Skeletal muscle cell (primary cell): ENCODE measurements at places on chromosomes 2 and 18.
A peak's percentile ranks its signal among the peaks of the same experiment; 100 is the strongest.

DNA sequence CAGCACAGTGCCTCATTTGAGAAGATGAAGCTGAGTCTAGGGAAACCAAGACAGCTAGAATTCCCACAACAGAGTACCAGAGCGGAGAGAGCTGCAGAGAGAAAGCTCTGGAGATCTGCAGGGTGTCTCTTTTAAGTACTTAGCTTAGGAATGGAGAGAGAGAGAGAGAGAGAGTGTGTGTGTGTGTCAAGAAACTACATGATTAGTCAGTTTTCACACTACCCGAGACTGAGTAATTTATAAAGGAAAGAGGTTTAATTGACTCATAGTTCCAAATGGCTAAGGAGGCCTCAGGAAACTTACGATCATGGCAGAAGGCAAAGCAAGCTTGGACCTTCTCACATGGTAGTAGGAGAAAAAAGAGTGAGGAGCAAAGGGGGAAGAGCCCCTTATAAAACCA, 64.0 kb downstream of the HIBCH start:
- no peak for DNase-seq

DNA sequence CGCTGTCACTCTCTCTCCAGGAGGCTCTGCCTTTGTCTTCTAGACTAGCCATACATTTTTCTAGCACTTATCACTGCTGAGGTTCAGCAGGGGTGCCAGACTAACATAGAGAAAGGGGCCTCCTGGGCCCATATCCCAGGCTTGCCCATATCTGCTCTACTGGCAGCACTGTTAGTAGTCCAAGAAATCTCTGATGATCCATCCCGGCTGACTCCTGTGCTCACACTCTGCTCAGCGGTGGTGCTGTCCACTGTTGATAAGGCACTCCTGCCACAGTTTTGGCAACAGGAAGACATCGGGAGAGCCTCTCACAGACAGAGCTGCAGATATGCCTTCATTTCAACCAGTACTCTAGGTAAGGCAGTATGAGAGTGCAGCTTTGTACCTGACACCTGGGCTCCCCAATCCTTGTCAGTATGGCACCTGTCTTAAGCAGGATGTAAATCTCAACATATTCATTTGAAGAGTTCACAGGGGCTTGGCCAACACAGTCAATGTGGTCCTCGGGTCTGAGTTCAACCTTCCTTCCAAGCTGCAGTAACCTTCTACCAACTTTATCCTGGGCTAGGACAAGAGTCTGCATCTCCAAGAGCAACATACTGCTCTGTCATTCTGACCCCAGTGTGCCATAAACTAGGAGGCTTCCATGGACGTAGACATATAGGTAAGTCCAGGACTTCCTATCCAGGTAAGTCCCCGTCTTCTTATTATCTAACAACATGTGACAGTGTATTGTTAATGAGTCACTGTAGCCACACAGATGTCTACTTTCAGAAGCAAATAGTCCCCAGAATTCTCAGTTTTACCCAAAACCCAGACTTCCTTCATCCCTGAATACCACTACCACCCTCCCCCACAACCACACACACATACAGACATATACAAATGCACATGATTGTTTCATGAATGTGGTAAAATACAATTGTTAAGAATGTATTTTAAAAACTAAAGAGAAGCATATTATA, 16.2 kb downstream of the KLF7 start:
- no peak for DNase-seq

GRCh38 chr2:3349211-3349693, 28.4 kb downstream of the EIPR1 start:
- DNase-seq = peak; percentile 4

GRCh38 chr18:13139885-13140450, 78.6 kb upstream of the LDLRAD4 start:
- no peak for DNase-seq

GRCh38 chr2:232896720-232897597, 26.9 kb downstream of the SNORC start:
- DNase-seq = no peak

DNA sequence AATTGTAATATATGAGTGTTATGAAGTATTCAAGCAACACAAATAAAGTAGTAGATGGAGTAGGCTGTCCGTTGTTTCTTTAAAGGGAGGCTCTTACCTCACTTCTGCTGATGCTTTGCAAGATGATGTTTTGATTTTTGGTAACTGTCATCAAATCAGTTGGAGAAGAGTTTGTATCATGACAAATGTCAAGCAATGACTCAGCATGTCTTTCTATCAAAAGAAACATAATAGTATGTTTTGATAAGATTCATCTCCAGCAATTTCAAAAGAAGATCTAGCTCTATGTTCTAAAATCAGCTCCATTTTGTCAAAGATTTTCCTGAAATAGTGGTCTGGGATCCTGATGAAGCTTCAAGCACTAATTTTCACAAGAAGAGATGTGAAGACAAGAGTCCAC, 25.6 kb downstream of the MAP3K19 start:
- DNase-seq = no peak

DNA sequence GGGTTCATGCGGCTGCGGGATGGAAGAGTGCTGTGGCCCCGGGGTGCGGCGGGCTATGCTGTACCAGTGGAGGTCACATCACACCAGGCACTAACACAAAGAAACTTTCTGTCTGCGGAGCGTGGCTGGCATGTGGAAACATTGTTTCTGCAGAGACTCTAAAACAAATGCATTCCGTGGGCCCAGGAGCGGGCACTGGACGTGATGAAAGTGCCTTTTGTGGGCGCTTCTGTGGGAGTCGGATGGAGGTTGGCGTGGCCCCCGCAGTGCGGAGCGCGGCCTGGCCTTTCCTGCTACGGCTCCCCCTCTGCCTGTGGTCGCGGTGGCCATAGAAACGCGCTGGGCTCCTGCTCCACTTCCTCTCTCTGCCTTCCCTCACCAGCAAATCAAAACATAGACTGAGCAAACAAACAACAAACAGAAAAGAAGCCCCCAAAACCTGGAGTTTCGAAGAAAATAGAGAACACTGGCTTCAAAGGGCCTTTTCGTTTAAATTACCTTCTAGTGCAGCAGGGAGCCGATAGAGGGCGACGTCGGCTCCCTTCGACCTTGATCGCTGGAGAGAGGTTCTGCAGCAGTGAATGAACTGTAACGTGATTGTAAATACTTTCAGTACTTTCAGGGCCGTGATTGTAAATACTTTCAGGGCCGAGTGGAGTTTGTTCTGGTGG, 51.4 kb downstream of the KIF5C start:
- no peak for DNase-seq

- no peak for DNase-seq
Measured at GRCh38 chr2:103353774-103354173, 591.9 kb downstream of the TMEM182 start.

GRCh38 chr2:241386519-241386918, 30.4 kb downstream of the FARP2 start:
- no peak for DNase-seq

DNA sequence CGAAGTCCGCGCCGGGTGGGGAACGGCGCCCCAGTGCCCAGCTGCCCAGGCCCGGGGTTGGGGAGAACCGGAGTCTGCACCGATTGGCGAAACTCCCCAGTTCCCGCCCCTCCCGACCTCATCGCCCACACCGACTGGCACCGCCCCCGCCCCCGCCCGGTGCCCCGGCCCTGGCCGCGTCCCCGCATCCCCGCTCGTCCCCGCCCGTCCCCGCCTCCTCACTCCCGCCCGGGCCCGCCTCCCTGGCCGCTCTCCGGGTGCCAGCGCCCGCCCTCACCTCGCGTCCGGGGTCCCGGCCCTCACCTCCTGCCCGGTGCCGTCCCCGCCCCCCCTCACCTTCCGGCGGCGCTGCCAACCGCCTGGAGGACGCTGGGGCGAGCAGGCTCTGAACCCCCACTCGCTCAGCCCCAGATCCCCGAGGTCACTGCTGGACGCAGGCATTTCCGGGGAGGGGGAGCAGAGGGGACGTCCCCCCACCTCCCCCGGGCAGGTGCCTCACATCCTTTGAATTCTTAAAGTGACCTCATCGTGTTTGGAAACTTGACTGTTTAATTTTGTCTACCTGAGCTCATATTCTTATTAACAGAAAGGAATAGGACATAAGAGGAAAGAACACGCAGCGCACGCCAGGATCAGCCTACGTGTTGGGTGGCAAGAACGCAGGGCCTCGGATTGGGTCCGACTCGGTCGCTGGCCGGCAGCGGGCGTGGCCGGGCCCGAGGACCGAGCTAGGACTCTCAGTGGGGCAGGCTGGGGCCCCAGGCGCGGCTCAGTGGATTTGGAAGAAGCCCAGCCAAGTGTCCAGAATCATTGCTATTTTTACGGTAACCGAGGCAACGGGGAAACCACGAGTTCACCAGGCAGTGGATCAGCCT, at the start of gene FAM110C:
TSS of gene FAM110C (minus strand) at position 35 of the 875 bp plus-strand sequence. CDS start 120 bp downstream, outside the sequence.
- DNase-seq = no peak

- DNase-seq = no peak
Measured at GRCh38 chr2:1515073-1515430, 101.8 kb downstream of the TPO start.

- no peak for DNase-seq
Measured at GRCh38 chr2:59217360-59217759, 976.2 kb upstream of the FANCL start.

DNA sequence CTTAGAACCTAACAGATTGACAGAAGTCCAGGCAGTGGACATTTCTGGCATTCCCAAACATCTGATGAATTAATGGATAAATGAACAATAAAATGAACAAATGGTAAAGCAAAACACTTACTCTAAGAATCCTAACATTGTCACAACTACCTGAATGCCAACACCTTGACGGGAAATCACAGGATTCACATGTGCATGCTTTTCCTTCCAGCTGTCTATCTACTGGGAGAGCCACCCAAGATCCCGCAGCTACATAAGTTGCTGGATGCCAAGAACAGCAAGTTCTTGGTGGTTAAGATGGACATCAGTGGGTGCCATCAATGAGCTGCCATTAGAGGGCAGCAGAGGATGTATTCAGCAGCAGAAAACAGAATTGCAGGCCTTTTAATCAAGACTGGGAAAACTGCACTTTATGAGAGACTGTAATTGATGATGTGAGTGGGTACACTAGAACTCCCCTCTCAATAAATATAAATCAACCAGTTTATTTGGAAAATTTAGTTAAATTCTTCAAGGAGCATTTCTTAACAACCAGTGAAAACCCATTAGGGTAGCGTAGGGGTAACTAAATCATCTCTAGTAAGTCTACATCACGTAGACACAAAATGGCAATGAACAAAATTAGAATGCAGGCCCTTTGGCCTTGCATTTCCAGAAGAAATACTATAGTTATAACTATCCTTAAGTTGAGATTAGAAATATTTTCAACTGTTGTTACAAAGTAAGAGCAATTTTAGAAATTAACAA, 45.6 kb downstream of the SESTD1 start:
- peak; percentile 66 for DNase-seq

- no peak for DNase-seq
Measured at GRCh38 chr2:74066491-74067203, 81.1 kb downstream of the BOLA3 start.

DNA sequence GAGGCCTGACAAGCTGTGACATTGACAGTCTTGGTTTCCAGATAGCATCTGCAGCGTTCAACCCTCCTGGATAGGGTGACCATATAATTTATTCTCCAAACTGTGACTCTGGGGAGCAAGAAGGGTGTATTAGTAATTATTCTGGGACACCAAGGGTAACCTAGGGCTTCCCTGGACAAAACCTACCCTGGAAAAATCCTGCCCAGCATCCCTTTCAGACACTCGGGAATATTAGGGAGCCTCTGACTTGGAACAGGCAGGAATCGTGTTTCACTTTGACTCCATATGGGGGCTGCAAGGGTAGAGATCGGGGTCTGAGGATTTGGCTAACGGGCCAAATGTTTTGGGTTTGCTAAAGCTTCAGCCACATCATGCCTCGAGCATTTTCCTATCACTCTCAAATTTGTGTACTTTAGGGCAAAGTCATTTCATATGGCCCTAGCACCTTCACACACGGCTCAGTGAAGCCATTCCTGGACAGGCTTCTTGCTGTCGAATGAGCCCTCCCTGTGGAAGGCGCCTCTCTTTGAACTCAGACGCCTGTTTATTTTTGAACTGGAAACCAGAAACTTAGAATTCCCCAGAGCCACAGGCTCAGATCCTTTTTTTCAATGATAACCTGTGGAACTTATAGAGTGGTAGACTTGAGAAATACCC, 129.9 kb downstream of the DDX1 start:
- no peak for DNase-seq

DNA sequence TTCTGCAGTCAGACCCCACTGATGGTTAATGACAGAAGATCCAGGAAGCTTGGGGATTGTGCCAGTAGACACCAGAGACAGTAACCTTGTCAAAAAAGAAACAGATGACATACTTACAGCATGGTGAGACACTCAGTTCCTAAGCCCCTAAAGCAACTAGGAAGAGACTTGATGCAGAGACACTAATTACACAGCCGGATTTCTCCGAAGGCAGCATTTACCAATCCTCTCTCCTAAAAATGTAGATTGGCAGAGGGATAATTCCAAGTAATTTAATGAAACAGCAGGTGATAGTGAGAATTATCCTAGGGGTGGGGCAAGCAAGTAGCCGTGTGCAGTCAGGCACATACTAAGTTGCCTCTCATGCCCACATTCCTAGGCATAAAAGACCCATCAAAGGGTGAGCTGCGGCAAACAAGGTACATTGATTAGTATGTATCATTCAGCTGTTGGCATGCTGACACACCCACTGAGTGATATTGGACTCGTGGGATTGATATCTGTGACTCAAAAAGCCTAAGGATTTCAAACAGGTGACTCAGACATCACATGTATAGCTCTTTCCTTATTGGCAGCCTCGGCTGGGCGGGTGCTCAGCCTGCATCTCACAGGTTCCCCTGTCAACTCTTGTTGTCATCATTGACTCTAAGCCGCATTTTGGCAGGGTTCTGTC, 296.7 kb upstream of the ATP5MC3 start:
- DNase-seq = no peak

DNA sequence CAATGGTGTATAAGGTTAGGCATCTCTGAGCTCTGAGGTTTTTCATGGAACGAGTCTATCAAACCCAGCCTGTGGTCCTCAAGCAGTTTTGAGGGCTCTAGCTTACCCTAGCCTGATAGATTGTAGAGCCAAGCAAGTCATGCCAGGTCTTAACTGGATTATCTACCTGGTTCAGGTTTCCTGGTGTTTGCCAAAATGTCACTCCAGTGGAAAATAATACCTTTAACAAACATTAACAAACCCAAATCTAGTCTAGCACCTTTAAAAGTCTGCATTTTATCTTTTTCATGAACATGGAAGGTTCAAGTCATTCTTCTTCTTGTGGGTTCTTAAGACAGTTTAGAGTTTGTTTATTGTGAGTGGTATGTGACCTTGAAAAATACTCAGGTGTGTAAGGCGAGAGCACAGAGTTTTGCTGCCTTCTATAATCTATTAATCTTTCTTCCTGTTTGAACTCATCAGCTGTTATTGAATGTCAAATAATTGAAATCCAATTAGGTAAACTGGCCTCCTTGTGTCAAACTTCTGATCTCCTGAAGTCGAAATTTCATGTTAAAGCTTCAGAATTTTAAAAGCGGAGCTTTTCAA, 13.4 kb upstream of the ADGRF3 start:
- no peak for DNase-seq

DNA sequence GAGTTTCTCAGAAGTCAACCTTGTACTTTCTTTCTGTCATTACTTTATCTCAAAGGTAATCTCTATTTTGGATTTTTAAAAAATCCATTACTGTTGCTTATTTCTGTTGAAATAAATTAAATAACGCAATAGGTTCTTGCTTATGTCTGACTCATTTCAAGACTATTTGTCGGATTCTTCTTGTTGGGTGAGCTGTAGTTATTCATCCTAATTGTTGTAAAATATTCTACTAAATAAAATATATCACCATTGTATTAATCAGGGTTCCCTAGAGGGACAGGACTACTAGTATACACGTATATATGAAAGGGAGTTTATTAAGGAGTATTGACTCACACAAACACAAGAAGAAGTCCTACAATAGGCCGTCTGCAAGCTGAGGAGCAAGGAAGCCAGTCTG, 403.9 kb upstream of the CYRIA start:
- no peak for DNase-seq
